ENCODE measurements at places on chromosomes 3 and 15.

DNA sequence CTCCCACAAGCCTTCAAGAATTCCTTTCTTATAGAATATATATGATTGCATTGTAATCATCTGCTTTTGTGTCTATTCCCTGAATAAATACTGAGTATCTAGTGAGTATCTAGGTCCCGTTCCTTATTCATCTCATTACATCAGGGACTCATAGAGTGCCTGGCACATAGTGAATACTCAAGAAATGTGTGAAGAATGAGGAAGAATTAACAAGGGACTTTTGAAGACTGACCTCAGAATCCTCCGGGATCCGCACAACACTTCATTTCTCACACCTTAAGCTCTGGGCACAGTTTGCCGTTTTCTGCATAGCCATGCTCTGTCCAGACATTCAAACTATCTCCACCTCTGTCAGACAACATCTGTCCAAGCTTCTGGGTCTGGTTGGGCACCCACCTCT lies 108.8 kb downstream of the STAC start:
- no peak for DNase-seq

DNA sequence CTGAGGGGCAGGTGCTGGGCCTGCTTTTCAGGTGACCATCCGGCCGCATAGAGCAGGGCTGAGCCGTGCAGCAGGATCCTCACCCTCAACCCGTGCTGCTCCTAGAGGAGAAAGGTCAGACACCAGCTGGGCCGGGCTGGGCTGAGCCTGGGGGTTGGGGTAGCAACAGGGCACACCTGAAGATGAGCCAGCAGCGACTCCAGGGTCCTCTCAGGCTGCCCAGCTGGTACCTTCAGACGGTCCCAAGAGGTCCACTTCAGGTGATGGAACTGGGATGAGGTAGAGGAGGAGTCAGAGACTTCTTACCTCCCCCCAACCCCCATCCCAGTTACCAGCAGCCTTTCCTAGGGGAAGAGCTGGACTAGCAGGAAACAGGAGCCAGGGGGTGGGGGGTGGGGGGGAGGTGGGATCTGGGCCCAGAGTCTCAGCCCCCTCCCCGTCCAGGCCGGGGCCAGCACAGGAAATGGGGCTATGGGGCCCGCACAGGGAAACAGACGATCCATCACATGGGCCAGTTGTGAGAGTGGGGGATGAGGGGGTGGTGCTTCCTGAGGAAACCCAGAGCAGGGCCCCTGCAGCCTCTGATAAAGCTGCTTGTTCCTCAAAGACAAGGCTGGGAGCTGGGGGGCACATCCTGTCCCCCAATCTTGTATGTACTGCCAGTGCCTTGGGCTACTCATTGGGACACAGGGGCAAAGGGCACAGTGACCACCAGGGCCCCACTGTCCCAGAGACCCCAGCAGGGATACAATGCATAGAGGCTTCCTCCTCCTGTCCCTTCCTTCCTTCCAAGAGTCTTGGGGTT lies 3.0 kb downstream of the INKA1 start:
- peak; percentile 97 for DNase-seq

GRCh38 chr3:148748283-148748682 lies 50.6 kb downstream of the AGTR1 start:
- DNase-seq: peak; percentile 65

GRCh38 chr3:108030960-108031359 lies 59.9 kb downstream of the CD47 start:
- DNase-seq: no peak

DNA sequence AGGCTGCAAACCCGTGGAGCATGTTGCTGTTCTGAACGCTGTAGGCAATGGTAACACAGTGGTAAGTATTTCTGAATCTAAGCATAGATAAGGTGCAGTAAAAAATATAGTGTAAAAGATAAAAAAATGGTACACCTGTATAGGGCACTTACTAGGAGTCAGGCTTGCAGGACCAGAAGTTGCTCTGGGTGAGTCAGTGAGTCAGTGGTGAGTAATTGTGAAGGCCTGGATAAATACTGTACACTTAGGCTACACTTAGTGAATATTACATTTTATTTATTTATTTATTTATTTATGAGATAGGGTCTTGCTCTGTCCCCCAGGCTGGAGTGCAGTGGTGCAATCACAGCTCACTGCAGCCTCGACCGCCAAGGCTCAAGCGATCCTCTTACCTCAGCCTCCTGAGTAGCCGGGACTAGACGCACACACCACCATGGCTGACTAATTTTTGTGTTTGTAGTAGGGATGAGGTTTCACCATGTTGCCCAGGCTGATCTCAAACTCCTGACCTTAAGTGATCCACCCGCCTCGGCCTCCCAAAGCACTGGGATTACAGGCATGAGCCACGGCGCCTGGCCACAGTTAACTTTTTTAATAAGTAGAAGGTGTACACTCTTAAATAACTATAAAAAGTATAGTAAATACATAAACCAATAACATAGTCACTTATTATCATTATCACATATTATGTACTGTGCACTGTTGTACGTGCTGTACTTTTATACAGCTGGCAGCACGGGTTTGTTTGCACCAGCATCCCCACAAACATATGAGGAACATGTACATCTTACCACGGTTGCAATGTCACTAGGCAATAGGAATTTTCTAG lies 155.1 kb downstream of the IGF1R start:
- no peak for DNase-seq

- DNase-seq: no peak
These were observed 26.8 kb upstream of the PPP4R2 start for GRCh38 chr3:72969766-72970165.

DNA sequence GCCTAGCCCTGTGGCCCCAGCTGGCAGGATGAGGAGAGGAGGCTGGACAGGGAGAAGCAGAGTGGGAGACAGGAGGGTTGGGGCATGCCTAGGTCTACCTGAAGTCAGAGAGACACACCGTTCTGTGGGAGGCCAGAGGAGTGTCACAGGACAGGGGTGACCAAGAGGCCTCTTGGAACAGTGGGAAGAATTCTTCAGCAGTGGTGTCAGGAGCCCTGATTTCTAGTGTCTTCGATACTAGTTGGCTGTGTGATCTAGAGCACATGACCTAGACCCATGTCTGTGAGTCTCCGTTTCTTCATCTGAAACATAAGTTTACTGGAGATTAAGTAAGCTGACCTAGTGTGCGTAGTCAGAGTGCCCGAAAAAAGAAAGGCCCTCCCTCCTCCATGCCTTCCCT lies 92.2 kb downstream of the EEFSEC start:
- DNase-seq: no peak

DNA sequence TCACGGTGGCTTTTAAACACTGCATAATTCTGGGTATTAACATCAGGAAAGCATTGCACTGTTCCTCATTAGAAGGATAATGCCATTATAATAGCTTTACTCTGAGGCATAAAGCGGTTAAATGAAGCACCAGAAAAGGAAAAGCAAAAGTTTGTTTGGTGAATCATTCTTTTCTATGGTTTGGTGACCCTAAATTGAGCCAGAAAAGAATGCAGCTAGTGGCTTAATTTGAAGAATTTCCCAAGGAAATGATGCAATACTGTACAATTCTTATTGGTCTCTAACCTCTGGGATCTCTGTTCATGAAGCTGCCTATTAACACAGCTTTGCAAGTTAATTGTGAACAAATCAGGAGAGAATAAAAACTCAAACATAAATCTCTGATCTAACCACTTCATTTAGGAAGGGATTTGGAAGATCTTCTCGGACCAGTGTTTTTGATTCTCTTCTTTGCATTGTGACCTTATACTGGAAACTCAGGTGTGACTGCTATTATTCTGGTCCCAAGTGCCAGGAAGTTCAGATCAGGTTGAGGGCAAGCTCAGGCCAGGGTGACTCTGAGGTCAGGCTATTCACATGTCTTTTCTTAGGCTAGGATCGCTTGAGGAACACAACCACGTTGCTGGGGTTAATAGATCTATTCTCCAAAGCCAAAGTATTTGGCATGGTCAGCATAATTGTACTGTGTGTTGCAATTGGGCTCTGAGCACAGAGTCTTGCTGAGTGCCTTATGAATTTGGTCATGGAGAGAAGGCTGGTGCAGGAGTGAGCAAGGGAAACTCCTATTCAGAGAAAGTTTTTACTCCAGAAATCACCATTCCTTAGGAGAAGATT lies 11.3 kb upstream of the DLG1 start:
- DNase-seq: no peak

GRCh38 chr3:117281371-117281770 lies 571.8 kb downstream of the TUSC7 start:
- no peak for DNase-seq

GRCh38 chr15:39735120-39735717 lies 47.4 kb downstream of the FSIP1 start:
- DNase-seq: no peak

- no peak for DNase-seq
These were observed 184.0 kb upstream of the BCL6 start for GRCh38 chr3:187929112-187929816.

All from common myeloid progenitor, CD34-positive (primary cell).